ENCODE measurements at places on chromosomes 7 and 10. TPM values are rescaled to one million over a fixed set of nuclear protein-coding genes. Genes with fewer than 3 reads are reported as not detected.

GRCh38 chr7:134932707-134933370, 53.5 kb upstream of the AGBL3 start:
- DNase-seq, result no peak

DNA sequence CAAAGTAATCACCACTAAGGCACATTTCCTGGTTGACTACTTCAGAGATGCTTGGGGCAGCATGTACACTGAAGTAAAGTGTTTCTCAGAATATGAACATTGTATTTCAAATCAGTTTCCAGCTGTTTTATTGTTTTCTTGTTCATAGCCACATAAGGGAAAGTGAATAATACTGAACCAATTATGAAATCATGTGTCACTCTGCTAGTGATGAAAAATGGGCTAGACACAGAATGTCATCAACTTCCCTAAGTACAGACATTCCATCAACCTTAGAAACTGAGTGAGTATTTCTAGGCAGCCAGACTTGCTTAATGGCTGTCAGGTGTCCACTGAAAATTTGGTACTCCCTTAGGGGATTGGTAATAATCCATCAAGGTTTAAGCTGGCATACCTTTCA, 603.5 kb downstream of the ARL4A start:
- DNase-seq, result no peak

- no peak for DNase-seq
Observed at GRCh38 chr7:51263631-51264484, 52.8 kb downstream of the COBL start.

DNA sequence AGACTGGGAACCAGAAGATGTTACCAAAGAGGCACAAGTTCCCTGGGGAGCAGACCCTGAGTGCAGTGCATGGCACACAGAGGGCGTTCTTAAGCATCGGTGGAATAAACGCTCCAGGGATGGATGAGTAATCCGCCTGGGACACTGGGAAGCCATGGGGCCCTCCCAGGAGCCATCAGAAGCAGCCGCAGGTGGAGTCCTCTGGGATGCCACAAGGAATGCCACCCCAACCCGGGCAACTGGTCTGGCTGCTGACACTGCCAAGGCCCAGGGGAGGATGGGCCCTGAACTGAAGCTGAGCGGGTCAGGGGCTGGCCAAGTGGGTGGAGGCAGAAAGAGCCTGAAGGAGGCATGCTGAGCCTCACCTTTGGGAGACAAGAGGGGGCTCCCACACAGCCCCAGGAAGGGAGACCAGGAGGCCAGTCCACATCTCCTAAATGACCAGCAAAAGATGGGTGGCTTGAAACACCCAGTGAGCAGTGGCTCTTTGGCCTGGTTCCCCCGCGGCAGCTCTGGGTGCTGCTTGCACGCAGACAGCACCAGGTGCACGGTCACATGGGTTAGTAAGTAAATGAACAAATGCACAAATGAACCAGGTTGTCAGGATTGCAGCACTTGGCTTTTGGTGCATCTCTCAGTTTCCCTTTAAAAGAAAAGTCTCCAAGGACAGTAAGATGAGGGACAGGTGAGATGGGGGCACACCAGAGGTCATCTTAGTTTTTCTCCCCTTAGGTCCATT, 141.3 kb upstream of the ZMIZ1 start:
- no peak for DNase-seq

GRCh38 chr10:12703813-12704212, 297.7 kb downstream of the CCDC3 start:
- peak; percentile 44 for DNase-seq

- DNase-seq, result peak; percentile 21
Observed at GRCh38 chr10:110600487-110601101, 33.1 kb downstream of the SMC3 start.

DNA sequence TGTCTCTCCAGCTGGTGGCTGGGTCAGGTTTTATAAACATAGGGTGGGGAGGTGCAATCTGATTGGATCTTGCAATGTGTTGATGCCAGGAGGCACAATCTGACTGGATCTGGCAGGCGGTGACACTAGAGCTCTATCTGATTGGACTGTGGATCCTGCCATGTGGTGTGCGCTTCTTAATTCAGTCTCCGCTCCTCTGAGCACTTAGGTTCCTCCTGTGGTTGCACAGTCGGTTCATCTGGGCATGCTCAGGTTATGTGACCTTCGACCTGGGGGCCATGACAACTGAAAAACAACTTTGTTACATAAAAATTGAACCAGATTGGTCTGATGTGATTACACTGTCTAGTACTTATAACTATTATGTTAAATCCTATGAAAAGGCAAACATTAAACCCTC, 127.1 kb upstream of the SVIL start:
- DNase-seq, result no peak

DNA sequence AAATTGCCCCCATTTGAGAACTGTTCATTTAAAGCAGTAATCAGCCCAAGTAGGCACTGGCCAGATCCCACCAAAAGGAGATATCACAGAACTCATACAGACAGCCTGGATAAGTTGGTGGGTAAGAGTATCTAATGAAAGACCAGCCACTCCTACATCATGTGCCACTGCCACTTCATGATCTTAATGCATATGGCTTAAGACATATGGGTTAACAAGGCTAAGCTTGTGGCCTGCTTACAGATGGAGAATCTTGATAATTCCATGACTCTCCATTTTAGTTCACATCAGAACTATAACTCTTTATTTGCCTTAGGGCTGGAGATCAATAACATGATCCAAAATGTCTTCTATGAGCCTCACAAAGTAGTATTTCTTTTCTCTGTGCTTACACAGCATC, 6.8 kb upstream of the IFIT1B start:
- no peak for DNase-seq

GRCh38 chr7:148084138-148084537, 506.4 kb upstream of the C7orf33 start:
- no peak for DNase-seq

- no peak for DNase-seq
Observed at GRCh38 chr7:26664735-26665416, 199.5 kb downstream of the SKAP2 start.

GRCh38 chr7:158315881-158316280, 271.7 kb downstream of the PTPRN2 start:
- no peak for DNase-seq

DNA sequence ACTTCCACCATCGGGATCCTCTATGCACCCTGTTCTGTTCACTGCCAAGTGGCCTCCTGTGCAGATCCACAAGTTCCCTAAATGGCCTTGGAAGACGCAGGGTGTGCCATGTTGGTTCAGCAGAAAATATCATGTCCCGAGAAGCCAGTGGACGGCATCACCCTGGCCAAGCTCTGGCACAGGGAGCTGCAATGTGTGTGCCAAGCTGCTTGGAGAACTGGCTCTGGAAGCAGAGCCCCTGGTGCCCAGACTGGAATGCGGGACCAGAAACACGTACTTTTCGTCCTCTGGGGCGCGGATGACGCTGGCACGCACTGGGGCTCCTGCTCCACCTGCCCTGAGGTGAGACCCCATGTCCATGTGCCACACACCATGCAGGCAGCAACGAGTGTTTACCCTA, 124.7 kb upstream of the CARD11 start:
- no peak for DNase-seq

DNA sequence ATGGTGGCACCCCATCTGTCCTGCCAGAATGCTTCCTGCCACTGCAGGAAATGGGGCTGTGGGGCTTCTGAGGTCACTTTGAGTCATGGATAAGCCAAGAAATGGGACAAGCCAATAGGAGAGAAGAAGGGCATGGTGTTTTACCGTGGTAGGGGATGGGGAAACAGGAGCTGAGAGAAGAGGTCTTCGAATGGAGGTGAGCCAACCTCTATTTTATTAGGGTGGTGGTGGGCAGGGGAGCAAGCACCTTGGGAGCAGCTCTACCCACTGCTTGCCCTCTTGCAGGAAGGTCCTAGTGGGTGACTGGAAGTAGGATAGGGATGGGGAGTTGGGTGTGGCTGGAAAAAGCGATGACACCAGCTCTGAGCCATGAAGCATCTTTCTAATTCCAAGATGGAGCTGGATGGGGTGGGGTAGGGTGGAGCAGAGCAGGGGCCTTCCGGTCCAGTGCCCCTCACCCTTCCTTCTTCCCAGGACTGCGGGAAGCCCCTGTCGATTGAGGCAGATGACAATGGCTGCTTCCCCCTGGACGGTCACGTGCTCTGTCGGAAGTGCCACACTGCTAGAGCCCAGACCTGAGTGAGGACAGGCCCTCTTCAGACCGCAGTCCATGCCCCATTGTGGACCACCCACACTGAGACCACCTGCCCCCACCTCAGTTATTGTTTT, 9.1 kb downstream of the ZYX start:
- no peak for DNase-seq

DNA sequence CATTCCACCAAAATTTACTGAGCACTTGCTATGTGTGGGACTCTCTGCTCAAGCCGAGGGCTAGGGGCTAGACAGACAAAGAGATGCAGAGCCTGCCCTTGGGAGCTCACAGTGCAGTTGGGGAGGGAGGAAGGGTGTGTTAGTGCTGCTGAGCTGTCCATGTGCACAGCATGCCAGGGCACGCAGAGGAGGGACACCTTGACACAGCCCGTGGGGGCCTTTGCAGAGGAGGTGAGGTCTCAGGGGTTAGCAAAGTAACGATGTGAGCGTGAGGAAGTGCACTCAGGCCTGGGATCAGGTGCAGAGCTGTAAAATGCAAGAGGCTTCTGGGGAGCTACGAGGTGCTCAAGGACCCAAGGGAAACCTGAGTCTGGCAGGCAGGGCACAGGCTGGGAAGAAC, 16.3 kb downstream of the PRKCQ start:
- no peak for DNase-seq

DNA sequence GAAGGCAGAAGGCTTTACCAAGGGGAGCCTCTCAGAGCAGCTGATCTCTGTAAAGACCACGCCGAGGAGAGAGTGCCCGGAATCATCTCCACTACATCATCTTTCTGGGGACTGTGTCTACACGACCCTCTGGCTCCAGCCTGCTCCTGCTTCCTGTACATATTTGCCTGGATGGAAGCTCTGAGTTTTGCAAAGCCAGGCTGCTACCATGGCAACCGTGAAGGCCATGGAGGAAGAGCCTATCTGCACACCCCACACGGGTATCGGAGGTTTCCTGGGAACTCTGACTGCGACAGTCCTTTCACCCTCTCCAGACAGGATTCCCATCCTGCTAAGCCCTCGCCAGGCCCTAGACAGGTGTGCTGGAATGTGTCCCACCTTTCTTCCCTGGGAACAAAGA, 83.4 kb upstream of the TNRC18 start:
- no peak for DNase-seq

DNA sequence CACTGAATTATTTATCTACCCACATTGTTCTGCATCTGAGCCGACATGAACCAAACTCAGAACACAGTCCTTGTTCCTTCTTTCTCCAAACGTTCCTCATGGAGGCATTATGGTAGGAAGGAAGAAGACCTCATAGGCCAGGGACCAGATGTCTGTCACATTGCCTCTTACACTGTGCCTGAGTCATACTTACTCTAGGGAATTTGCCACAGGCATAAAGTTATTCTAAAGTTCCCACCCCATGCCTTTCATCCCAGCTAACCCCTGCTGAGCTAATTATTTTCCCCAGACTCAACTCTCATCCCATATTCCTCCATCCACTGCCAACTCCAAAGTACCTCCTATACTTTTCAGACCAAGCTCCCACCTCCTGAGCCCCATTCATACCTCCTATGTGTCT, 21.2 kb downstream of the MAT1A start:
- no peak for DNase-seq

DNA sequence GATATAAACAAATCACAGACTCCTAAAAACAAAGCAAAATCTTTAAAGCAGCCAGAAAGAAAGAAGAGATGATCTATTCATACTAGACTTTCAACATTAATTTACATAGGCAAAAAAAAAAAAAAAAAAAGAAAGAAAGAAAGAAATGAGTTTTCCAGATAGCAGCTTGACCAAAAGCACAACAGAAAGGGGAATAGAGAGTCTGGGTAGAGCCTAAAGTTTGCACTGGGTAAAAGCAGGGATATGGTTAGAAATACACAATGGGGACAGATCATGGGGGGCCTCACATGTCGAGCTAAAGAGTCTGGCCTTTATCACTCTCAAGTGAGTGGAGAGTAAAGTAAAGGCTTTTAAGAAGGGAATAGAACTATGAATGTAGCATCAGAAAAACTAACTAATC, 169.8 kb downstream of the SGMS1 start:
- DNase-seq, result no peak

DNA sequence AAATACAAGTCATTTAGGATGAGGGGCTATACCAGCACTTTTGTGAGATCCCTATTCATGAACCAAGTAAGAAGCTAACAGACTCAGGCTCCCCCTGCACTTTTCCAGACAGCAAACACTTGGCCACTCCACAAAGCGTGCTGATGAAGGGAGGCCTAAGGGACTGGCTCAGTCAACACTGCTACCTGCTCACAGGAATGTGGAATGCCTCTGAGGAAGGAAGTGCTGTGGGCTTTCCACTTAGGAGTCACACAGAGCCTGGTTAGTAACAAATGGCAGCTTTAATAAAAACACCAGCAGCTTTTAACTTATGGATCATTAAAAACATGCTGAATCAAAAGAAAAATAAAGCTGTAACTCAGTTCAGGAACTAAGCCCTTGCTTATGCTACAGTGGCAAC, 15.0 kb downstream of the UROS start:
- no peak for DNase-seq

DNA sequence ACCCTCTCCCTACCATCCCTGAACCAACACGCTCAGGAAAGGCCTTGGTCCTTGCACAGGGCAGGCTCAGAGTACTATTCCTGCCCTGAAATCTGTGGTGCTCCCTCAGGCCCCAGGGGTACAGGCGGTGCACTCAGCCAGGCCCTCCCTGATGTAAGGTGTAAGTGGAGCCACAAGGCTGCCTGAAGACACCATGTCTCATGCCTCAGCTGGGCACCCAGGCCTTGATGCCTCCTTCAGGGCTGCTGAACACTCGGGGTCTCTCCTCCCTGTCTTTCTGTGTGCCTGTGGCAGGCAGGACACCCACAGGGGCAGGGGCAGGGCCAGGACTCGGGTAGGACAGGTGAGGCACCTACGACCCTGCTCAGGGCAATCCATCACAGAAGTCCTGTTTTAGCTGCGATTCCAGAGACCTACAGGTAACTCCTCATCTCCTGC, 22.9 kb upstream of the ANTXRL start:
- DNase-seq, result no peak

GRCh38 chr10:36538953-36539586, 586.3 kb upstream of the ANKRD30A start:
- DNase-seq, result peak; percentile 14

The TWIST1 gene
- 6.3 TPM for total RNA-seq

The GIMAP1 gene
- total RNA-seq, result not detected

Data from kidney epithelial cell (primary cell).